Stimulated activated CD8-positive, alpha-beta memory T cell treated with anti-CD3 and anti-CD28 coated beads, Interleukin-15, amount 100 ng/mL, for 4 hours (primary cell): ENCODE measurements at places on chromosomes 1 and 21.

GRCh38 chr1:56898005-56898373 is 43.4 kb downstream of the C8A start:
- DNase-seq = no peak

GRCh38 chr1:183881387-183882131 is 76.6 kb downstream of the RGL1 start:
- DNase-seq = no peak

DNA sequence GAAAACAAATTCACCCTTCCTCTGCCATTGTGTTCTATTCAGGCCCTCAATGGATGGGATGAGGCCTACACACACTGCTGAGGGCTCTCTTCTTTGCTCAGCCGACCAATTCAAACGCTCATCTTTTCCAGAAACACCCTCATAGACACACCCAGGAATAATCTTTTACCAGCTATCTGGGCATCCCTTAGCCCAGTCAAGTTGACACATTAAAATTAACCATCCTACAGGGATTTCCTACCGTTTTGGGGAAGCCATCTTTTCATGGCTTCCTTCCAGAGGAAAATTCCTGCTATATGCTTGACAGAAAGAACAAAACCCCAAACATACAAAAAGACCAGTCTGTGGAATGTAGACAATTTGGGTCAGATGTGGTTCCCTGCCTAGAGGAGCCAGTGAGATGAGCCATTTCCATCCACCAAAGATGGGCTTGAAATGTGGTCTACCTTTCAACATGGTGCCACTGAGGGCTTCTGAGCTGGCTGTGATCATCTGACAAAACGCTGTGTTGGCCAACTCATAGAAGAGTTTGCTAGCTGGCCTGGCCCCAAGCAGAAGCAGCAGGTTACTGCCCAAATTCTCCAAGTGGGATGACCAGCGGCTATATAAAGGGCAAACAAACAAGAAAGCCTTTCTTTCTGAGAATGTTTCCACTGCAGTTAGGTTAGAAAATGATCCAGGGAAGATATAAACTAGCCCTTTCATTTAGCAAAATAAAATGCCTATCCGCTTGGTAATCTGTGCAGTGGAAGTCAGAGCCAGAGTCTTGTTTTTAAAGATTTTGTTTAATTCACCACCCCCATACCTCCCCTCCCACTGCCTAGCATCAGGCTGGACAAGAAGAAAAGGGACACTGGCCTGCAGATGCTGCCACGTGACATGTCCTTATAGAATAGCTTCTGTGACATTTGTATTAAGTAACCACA is 69.1 kb upstream of the MRPS6 start:
- DNase-seq = no peak

GRCh38 chr21:18499761-18500376 is 96.3 kb upstream of the TMPRSS15 start:
- no peak for DNase-seq

DNA sequence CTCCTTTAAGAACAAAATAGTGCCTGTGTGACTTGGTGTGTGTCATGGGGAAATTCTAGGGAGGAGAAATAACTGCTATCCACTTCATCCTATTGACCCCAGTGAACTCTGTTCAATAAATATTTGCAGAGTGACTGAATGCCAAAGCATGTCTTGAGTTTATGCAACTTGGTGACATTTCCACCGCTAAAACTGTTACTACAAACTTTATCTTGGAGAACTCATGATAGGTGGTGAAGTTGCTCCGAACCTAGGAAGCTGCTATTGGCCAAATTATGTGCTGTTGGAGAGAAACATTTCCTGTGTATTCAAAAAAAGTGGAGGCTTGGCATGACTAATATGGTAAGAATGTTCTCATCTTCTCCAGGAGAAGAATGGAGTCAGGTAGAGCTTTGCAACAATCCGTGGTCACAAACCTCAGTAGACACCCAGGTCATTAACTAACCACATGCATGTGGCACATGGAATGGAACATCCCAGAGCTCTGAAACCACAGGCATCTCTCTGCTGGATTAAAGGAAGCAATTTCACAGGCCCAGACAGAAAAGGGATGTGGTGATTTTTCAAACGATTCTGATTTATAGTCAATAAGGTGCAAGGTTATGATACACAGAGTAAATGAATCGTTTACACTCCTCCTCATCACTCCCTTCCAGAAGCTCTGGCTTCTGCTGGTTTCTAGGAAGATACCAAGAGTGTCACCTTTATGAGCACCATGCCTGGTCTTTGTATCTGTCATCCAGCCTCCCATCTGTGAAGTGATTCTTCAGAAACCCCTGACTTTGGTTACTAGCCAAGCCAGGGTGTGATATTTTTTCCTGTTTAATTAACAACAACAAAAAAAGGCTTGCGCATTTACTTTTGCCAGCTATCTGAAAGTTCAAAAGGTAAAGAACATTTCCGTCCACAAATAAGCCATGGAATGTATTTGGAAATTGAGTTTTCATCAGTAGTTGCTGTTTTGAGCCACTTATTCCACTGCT is 361.1 kb downstream of the TGFB2 start:
- DNase-seq = no peak

DNA sequence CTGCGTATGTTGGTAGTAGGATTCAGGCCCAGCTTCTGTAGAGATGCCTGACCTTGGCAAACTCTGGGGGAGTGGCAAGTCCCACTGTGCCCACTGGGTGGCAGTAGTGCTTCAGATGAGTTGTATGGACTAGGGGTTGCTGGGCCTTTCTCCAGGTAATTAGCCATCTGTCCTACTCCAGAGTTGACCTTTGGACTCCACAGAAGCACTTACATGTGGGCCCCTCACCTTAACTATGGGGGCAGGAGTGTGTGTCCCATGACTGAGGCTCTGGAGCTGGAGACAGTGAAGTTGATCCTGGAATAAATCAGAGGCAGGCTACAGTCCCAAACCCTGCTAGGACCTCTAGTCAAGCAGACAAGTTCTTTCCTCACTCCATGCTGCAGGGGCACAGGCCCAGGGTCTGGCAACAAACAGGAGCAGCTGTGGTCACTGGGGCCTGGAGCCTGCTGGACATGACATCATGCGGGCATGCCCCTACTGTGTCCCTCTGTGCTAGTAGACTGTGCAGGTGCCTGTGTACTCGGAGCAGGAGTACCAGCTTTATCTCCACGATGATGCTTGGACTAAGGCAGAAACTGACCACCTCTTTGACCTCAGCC is 4.6 kb downstream of the DMAP1 start:
- peak; percentile 43 for DNase-seq

GRCh38 chr21:34671891-34672290 is 3.1 kb downstream of the CLIC6 start:
- no peak for DNase-seq

DNA sequence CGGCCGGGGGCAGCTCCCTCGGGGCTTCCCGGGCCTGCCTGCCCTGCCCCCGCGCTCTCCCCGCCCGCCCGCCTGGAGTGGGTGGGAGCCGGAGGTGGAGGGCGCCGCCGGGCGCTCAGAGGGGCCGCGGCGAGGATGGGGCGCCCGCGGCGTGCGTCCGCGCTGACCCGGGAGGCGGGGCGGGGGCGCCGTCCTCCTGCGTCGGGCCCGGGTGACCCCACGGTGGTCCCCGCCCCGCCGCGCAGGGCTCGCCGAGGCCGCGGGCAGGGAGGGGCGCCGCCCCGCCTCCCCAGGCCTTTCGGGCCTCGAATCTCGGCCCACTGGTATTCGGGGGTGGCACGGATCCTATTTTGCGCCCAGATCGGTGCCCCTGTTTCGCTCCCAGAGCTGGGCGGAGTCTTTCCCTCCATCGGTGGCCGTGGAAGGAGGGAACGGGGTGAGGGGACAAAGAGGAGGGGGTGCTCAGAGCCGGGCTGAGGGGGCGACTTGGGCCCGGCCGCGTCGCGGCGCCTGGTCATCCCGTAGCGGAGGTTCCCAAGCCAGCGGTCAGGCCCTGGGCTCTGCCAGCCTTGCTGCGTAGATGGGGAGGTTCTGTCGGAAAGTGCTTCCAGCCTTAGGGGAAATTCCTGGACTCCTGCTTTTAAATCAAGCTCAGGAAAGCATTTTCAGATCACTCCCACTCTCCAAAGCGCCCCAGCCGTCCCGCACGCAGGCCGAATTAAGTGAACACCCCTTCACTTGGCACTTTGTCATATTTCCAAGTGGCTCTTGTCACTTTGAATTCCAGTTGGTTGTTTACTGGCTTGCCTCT is 545 bp downstream of the PATJ start:
- DNase-seq = no peak

DNA sequence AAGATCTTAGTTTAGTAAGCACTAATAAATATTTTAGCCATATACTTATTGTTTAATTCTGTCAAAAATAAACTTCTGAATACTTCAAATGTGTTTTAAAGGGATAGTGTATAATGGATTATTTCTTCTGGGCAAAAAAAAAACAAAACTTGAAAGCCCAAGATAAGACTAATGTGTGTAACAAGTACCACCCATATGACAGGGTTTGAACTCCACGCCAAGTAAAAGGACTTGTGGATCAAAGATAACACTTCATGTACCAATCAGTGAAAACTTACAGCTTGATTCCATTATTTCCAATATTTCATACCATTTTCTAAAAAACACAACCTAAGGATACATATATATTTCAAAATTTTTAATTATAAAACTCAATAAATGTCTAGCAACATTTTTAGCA is 59.5 kb downstream of the DENND1B start:
- no peak for DNase-seq

GRCh38 chr1:179298952-179299351 is 5.4 kb downstream of the SOAT1 start:
- no peak for DNase-seq

GRCh38 chr1:228120857-228121489 is 11.9 kb upstream of the MRPL55 start:
- DNase-seq = no peak

DNA sequence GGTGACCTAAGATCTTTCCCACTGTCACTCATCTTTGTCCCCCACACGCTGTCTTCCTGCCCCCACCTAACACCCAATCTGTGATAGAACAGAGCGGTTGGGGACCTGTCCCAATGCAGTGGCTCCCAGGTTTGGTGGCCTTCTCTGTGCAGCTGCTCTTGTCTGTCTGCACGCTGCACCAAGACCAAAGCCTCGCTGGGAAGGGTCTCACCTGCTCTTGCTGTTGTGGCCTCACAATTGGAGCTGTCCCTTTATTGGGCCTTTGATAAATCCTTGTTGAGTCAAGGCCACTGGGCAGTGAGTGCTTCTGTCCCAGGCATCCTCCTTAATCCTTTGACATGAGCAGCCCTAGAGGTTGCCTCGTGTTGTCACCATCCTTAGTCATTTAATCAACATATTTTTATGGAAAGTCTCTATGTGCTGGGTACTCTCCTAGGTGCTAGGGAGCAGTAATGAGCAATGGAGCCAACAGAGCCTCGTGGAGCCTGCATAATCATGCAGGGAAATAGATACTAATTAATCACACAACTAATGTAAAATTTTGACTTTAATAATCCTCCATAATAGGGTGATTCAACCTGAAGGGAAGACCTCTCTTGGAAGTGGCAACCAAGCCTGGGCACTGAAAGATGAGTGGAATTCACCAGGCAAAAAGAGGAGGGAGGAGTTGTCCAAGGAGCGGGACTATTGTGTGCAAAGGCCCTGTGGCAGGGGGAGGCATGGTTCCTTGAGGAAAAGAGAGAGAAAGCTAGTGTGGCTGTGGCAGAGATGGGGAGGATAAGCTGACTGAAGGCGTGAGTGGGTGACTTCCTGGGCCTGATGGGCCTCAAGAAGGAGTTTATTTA is 57.6 kb downstream of the MAN1C1 start:
- DNase-seq = no peak

GRCh38 chr1:155648207-155649147 is 38.5 kb downstream of the MSTO1 start:
- DNase-seq = no peak

DNA sequence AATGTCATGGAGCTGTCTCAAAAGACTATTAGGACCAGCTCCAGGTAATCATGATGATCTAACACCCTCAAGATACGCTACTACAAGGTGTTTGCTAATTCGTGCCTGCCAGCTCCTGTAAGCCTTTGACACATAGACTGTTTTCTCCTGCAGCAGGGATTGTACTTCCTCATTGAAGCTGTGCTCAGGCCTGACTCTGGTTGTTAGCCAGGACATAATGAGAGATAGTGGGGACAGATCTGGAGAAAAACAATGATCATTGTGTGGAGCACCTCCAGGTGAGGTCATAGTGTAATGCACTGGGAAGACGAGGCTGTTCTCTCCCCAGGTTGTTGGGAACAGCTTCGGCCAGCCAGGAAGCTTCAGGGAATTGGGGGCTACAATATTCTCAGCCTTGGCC is 94.6 kb downstream of the SETD4 start:
- no peak for DNase-seq

- no peak for DNase-seq
These were observed 71.4 kb upstream of the GORAB start for GRCh38 chr1:170460414-170461155.

DNA sequence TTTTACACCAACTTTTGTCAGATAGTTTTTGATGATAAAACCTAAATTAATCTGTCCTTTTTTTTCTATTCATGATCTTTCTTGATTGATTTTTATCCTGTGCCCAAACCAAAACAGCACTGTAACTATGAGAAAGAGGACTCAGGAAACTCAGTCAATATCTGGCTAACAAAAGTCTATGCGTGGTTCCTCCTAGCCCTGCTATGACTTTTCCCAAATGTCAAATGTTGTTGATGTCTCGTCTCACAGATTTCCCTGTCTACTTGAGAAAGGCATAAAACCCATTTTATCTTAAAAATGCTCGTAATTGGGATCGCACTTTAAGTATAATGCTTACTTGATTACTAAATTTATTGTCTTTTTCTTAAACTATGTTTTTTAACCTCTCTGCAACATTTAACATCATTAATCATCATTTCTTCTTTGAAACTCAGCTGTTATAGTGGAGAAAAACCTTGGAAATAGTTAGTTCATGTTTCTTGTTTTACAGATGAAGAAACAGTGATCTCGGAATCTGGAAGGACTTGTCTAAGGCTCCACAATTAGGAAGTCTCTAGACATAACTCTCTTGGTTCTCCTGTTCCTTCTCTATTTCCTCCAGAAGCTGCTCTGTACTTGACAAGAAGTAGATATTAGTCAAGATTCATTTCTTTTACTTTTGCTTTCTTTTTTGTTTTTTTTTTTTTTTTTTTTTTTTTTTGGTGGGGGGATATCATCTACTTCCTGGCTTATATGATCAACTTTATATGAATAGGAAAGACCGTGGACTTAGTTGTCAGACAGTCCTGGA is 26.2 kb upstream of the PTPRC start:
- DNase-seq = no peak

DNA sequence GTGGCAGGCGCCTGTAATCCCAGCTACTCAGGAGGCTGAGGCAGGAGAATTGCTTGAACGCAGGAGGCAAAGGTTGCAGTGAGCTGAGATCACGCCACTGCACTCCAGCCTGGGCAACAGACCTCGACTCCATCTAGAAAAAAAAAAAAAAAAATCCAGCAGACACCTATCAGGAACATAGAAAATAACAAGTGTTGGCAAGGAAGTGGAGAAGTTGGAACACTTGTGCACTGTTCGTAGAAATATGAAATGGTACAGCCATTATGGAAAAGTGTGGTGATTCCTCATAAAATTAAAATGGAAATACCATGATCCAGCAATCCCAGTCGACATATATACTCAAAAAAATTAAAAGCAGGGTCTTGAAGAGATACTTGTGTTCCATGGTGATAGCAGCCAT is 12.0 kb upstream of the C1orf162 start:
- DNase-seq = no peak
